CD4-positive, alpha-beta T cell (primary cell): ENCODE measurements at places on chromosomes 1 and 21.
A peak's percentile ranks its signal among the peaks of the same experiment; 100 is the strongest.

GRCh38 chr1:43991476-43992231 lies at the start of gene CCDC24:
TSS of gene CCDC24 (plus strand) at chr1:43991599. CDS start at chr1:43991879, 280 bp downstream.
- DNase-seq: peak; percentile 62

- no peak for DNase-seq
These were observed 34.1 kb upstream of the COL11A1 start for GRCh38 chr1:103142461-103142860.

DNA sequence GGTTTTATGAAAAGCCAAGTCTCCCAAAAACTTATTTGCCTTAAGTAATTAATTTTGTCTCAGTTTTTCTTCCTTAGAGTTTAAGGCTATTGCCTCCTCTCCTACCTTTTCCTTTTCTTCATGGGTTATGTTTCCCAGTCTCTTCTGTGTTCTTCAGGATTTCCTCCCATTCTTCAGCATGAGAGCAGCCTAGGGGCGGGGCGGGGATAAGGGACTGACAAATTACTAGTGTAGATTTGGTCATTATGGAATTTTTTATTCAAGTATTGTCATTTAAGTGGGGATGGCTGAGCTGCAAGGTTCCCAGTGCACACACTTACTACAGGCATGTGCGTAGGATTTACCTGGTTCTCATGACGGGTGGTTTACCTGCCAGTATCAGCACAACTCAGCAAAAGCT lies 35.2 kb upstream of the PIGV start:
- DNase-seq: no peak

GRCh38 chr1:23964235-23964668 lies 4.6 kb downstream of the PNRC2 start:
- DNase-seq: no peak

DNA sequence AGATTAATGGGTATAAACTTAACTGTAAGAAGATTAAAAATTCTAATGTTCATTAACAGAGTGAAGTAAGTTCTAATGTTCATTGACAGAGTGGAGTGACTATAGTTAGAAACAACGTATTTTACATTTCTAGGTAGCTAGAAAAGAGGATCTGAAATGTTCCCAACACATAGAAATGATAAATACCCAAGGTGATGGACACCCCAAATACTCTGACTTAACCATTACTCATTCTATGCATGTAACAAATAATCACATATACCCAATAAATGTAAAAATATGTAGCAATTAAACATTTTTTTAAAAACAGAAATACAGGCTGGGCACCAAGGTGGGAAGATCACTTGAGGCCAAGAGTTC lies 62.1 kb downstream of the ABL2 start:
- no peak for DNase-seq

- DNase-seq: no peak
These were observed 31.4 kb upstream of the C1orf185 start for GRCh38 chr1:51070640-51071039.

- DNase-seq: no peak
These were observed 19.9 kb upstream of the ADGRL2 start for GRCh38 chr1:81780705-81781454.

DNA sequence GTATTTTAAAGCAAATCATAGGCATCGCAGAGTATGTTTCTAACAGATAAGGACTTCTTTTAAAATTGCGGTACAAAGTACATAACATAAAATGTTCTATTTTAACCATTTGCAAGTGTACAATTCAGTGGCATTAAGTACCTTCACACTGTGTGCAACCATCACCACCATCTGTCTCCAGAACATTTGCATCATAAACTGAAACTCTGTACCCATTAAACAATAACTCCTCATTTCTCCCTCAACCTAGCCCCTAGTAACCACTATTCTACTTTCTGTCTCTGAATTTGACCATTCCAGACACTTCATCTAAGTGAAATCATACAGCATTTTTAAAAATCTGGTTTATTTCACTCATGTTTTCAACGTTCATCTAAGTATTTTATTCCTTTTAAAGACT lies 16.6 kb upstream of the ATF3 start:
- no peak for DNase-seq

DNA sequence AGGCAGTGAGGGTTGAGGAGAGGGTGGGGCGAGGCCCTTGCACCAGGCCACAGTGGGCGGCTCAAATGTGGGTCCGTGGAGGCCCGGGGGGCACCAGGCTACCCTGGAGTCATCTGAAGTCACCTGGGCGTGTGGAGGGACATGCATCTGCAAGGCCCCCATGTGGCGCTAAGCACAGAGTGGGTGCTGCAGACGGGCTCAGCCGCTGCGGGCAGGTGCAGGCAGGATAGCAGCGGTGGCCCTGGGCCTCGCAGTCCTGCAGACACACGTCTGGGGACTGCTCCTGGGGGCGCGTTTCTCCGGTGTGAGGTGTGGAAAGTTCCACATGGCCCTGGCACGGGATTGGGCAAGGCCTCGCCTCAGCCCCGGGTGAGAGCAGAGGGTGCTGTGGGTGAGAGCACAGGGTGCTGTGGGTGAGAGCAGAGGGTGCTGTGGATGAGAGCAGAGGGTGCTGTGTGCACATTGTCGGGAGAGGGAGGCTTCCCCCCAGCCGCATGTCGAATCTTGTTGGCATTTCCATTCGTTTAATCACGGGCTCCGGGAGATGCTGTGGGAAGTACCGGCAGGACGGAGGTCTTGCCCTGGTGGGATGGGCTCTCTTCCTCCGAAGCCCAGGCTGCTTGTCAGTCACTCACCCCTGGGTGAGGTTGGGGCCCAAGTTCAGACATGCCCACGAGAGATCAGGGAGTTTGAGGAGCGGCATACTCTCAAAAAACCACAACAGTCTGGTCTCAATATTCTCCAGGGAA lies 46.5 kb downstream of the TP73 start:
- no peak for DNase-seq

- no peak for DNase-seq
These were observed 35.8 kb downstream of the LAMC1 start for GRCh38 chr1:183058851-183059502.

- no peak for DNase-seq
These were observed 29.8 kb upstream of the KIAA0040 start for GRCh38 chr1:175222296-175222938.

DNA sequence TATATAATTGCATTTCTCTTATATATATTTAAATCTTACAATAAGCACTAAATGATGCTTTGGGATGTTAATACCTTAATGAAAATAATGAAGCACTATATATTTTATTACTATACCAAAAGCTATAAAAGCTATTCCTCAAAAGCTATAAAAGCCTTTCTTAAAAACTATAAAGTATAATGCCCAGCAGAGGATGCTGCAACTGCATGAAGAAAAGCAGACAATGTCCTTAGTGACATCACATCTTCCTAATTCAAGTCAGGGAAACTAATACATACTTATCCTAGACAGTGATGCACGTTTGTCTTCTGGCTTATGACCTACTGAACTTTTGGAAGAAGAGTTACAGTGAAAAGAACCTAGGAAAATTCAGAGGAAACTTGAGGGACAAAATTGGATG lies 13.6 kb upstream of the C1orf185 start:
- no peak for DNase-seq

DNA sequence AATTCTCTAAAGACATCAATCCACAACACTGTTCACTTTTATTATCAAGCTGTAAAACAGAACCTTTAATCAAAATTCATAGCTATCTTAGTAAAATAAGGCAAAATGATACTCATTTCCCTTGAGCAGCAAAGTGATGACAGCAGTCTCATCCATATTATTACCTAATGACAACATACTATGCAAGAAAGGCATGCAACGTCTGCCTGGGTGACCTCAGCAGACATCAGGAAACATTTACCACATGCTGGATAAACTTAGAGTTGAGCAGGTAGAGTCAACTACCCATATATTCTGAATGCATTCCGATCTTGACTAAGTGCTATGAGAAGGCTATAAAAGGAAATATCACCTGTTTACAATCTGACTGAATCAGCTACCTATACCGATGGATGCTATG lies 145.1 kb downstream of the SIPA1L2 start:
- DNase-seq: no peak
